Cortex of kidney (tissue), 1 donor: ENCODE measurements at places on chromosomes 2 and 18.

GRCh38 chr2:68646303-68646702, 2.9 kb downstream of the PROKR1 start:
- no peak for DNase-seq

- no peak for DNase-seq
Measured at GRCh38 chr2:217929757-217930707, 72.8 kb downstream of the TNS1 start.

GRCh38 chr2:2667690-2668089, 336.6 kb upstream of the MYT1L start:
- no peak for DNase-seq

GRCh38 chr18:425106-425745, 75.3 kb downstream of the COLEC12 start:
- DNase-seq = no peak

- DNase-seq = no peak
Measured at GRCh38 chr2:204453730-204454167, 91.5 kb upstream of the PARD3B start.

DNA sequence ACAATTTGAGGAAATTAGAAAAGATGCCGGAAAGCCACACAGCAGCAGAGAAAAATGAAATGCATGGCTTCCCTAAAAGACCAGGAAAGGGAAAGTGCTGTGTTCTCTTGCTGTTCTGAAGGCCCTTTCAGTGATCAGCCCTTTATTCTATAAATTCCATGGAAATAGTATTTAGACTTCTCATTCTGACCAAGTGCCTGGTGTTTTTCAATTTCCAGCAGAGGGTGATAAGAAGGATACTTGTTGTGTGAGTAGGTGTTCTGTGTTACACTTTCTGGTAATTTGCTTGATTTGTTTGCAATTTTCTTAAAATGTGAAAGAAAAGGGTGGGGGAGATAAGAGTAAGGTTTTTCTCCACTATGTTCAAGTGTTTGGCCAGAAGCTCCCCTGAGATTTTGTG, 504.5 kb downstream of the IRS1 start:
- no peak for DNase-seq

DNA sequence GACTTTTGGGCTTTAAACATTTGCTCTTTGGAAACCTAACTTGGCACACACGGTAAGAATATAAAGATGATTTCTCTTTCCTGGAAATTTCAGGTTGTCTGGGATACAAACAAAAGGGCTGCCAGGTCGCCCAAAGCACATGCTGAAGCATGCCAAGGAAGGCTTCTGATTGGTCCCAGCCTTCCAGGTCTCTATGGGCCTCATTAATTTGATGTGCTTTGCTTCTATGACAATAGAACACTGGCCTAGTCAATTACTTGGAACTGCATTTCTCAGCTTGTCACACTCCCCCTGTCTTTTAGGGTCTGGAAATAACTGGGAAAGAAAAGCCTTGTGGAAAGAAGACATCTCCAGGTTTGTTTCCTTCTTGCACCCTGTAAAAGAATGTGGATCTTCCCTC, 228.9 kb downstream of the ADCYAP1 start:
- no peak for DNase-seq

DNA sequence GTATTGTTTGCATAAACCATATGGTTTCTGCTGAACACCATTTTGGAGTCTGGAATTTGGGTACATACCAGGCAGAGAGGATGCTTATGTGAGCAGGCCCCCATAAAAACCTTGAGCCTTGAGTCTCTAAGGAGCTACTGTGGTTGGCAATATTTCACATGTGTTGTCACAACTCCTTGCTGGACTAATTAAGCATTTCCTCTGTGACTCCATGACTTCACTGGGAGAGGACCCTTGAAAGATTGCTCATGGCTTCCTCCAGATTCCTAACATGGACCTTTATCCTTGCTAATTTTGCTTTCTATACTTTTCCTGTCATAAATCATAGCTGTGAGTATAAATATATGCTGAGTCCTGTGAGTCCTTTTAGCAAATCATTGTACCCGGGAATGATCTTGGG, 7.6 kb upstream of the COQ10B start:
- no peak for DNase-seq

DNA sequence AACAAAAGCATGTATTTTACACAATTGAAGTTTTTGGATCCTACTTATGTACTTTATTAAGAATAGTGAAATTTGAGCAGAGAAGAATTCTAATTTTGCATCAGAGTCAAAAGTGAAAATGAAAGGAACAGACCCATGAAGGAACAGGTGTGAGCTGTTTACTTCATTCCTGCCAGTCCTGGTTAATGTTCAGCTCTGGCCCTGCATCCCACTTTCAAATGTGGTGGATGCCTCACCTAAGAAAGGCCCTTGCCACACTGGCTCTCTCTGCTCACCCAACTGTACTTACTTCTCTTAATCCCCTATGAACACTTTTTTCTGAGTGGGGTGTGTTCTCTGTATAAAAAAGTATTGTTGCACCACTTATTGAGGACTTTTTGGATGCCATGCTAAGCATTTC, 22.2 kb downstream of the FAM110C start:
- DNase-seq = no peak

DNA sequence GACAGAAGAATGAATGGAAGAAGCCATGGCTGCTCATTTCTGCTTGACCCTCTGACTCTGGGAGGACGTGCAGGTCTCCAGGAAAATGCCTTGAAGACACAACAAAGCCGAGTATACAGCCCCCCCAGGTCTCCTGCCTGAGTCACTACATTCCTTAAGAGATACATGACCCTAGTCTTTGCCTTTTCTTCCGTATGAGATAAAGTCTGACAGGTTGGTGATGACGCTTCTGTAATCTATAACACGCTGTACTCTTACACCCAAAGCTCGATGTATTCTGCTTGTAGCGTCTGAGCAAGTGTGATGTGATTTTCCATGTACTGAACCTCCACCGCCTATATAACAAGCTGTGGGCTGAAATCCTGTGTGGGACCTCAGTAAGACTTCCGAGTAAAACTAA, 77.3 kb downstream of the KCTD1 start:
- DNase-seq = no peak

- DNase-seq = no peak
Measured at GRCh38 chr2:235283246-235283645, 210.6 kb upstream of the AGAP1 start.

DNA sequence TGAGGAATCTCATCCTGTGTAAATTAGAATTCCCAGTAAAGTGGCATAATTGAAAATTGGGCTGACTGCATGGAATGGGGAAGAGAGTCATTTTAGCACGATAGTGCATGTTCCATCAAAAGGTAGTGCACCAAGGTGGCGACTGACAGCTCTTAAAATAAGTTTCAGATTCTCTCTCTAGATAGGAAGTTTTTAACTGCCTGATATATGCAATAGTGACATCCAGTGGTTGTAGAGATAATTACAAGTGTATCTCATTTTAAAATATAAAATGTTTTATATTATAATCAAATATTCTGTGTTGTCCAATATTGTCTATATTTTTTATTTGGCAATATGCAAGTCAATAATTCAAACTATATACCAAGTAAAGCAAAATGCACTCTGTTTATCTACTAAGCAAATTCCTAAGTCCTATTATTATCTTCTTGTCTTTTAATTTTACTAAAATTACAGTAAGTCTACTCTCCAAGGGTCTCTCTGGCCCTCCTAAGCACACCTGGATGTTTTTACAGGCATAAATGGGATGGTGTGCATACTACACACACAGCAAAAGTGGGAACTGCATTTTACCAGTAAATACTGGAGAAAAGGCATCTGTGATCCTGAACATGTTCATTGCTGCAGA, 397.7 kb upstream of the HNRNPA3 start:
- no peak for DNase-seq

DNA sequence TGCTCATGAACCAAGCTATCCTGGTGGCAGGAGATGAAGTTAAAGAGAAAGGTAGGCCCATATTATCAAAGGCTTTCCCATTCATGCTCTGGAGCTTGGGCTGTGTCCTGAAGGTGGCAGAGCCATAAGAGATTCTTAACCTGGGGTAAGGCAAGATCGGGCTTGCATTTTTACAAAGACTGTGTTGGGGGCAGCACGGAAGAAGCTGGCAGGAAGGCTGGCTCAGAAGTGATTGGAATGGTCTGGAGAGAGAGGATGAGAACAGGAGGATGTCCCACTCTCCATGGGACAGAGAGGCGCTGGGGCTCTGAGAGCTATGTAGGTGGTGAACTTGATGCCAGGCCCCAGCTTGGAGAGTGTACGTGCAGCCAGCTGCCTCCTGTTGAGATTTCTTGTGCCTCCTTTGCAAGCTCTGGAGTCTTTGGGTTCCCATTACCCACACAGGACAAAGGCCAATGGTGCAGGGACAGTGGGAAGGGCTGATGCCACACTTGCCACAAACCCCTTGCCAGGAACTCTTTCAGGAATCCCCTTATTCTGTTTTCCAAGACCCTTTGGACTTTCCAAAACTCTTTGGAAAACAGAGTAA, 40.6 kb upstream of the FZD5 start:
- no peak for DNase-seq

DNA sequence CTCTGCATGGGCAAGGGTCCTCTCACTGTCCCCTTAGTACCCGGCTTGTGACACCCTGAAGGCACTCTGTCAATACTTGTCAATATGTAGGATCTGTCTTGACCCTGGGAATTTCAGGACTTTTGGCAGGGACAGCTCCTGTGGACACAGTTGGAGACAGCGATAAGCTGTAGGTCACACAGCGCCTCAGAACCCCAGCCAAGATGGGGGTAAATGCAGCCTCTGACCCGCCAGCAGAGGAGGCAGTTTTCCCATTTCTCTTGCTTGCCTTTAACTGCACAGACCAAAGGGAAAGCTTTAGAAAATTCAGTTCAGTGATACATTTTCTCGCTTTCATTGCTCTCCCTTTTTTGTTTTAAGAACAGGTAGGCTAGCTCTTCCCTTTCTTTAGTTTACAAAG, 54.8 kb upstream of the KLHL29 start:
- no peak for DNase-seq

GRCh38 chr2:86368161-86368824, 30.9 kb upstream of the REEP1 start:
- DNase-seq = no peak

DNA sequence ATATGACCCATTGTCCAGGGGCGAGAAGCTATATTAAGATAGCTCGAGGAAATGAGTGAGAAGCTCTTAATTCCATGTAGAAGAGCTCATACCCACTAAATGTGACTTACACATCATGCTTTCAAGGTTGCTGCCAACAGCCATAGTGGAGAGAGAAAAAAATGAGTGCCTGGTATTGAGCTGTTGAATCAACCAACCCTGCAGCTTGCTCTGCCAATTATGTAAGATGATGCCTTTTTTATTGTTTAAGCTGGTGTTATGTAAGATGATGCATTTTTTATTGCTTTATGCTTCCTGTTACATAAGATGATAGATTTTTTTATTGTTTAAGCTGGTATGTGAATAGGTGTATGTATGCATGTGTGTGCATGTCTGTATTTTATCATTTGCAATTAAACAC, 228.2 kb downstream of the CCDC178 start:
- DNase-seq = no peak

GRCh38 chr2:196486146-196486545, 153.4 kb upstream of the CCDC150 start:
- no peak for DNase-seq

GRCh38 chr2:81894451-81894990, 1590.0 kb upstream of the LRRTM1 start:
- DNase-seq = no peak

DNA sequence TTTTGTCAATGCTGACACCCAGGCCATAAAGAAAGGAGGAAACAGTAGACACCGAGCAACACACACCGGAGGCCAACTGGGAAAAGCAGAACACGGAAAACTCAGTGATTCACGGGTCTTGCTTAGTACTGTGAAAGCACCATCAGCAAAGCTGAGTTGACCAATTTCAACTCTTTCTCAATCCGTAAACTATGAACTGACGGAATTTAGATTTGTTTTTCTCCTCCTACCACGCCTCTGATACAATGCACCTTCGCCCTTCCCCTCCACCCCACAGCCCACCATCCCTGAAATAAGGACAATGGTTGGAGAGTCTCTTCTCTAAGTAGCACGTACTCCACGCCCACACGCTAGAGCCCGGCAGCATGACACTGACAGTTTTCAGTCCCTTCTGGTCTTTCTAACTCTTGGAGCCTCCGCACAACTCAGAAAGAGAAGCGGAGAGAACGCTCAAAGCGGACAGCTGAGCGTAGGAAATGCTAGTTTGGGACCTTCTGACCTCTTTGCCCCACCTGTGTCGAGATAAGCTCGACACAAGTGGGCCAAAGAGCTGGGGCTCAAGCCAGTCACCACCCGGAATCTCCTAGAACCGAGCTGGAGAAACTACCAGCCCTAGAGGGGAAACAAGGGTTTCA, 669 bp downstream of the LNPK start:
- DNase-seq = no peak
